Kidney epithelial cell (primary cell): ENCODE measurements at places on chromosomes 5 and 9. TPM values are rescaled to one million over a fixed set of nuclear protein-coding genes. Genes with fewer than 3 reads are reported as not detected.

- no peak for DNase-seq
Observed at GRCh38 chr5:147387109-147387508, 122.8 kb downstream of the DPYSL3 start.

The HMCN2 gene
- 0.14 TPM in 1 of 2 replicates, not detected in the other for total RNA-seq

- DNase-seq = no peak
Observed at GRCh38 chr5:43315682-43316081, 2.5 kb upstream of the HMGCS1 start.

The KIAA1958 gene
- 7.1 and 7.5 TPM in 2 replicates for total RNA-seq

The PRDM9 gene
- 0.07 TPM in 1 of 2 replicates, not detected in the other for total RNA-seq

The FAM153A gene
- 0.41 TPM in 1 of 2 replicates, not detected in the other for total RNA-seq

- no peak for DNase-seq
Observed at GRCh38 chr5:37077146-37077545, 172.0 kb downstream of the CPLANE1 start.
